Forelimb muscle (tissue), 1 donor: ENCODE measurements at places on chromosomes 5 and 9.

DNA sequence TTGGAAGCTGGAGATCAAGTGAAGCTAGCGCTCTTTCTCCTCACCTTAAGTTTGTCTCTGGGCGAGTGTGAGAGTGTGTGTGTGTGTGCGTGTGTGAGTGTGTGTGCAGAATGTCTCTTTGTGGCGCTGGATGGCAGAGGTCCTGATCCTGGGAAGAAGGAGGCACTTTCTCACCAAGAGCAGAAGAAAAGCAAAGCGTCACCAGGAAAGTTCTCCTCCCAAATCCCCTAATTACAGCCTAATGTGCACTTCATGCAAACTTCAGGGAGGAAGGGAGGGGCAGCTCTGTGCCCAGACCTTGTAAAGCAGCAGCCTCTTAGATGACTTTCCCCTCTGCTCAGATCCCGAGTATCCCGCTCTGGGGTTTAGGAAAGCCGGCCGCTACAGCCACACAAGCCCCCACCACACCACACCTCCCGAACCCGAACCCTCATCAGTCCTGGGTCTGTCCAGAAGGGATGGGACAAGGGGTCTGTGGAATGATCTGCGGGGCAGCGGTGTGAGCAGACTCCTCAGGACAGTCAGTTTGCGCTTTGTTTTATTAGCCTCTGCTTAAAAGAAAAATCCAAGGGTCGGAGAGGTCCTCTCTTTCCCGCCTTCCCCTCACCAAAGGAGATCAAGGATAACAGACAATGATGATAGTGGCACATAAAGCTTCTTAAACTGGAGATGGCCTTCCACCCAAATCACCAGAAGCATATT is at the start of gene HAPLN1:
TSS of gene HAPLN1 (minus strand) at position 20 of the 702 bp plus-strand sequence. CDS start 47,332 bp downstream, outside the sequence.
- no peak for DNase-seq

GRCh38 chr9:90288275-90288639 is 354.4 kb downstream of the DIRAS2 start:
- no peak for DNase-seq

GRCh38 chr5:115151208-115151805 is 18.4 kb downstream of the TRIM36 start:
- no peak for DNase-seq

- no peak for DNase-seq
These were observed 73.7 kb downstream of the RCL1 start for GRCh38 chr9:4866239-4866969.

DNA sequence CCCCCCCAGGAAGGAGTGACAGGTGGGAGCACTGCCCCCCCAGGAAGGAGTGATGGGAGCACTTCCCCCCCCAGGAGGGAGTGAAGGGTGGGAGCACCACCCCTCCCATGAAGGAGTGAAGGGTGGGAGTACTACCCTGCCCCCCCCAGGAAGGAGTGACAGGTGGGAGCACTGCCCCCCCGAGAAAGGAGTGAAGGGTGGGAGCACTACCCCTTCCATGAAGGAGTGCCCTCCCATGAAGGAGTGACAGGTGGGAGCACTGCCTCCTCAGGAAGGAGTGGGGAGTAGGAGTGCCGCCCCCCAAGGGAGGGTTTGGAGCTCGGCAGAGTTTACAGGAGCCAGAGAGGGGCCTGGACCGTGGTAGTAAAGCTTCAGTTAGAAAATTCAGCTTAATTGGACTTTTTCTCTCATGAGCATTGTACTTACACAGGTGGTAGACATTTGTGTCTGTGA is 100.7 kb downstream of the CACNA1B start:
- DNase-seq = no peak

GRCh38 chr5:95669985-95670384 is 12.8 kb downstream of the SPATA9 start:
- no peak for DNase-seq

DNA sequence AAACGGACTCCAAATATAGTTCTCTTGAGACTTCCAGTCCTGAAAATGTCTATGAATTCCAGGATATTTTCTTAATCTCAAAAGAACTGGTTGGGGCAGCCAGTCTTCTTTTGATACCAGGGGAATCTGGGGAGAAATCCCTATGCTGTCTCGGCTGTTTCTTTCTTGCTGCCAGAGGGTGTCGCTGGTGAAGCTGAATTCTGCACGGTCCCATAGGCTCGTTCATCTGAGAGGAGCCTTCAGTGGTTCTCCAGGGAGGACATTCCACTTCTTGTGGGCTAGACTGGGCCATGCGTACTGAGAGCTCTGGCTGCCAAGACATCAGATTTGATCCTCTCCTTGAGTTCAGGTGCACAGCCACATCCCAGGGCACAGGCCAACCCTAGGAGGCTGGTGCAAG is 155.0 kb upstream of the CLINT1 start:
- DNase-seq = no peak

DNA sequence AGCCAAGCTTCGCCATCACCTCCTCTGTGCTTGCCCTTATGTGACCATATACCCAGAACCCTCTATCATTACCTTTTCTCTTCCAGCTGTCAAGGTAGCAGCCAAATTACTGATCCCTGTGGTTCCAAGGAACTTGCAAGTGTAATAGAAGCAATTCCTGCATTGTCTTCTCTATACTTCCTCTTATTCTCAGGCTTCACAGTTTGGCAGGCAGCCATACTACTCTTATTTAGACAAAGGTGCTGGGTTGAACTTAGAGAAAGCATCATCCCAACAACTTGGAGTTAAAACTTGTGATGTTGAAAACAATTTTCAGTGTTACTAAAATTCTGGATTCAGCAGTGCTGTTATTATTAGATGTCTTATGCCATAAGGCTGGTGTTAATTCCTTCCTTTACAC is 93.2 kb downstream of the NLN start:
- no peak for DNase-seq

- no peak for DNase-seq
These were observed 43.6 kb upstream of the C5orf46 start for GRCh38 chr5:147949711-147950573.

- no peak for DNase-seq
These were observed 113.7 kb downstream of the KLHL3 start for GRCh38 chr5:137621861-137622823.

GRCh38 chr5:130350131-130350530 is 445.9 kb downstream of the CHSY3 start:
- DNase-seq = no peak

GRCh38 chr5:132063090-132063911 is 2.8 kb downstream of the IL3 start:
- DNase-seq = no peak

DNA sequence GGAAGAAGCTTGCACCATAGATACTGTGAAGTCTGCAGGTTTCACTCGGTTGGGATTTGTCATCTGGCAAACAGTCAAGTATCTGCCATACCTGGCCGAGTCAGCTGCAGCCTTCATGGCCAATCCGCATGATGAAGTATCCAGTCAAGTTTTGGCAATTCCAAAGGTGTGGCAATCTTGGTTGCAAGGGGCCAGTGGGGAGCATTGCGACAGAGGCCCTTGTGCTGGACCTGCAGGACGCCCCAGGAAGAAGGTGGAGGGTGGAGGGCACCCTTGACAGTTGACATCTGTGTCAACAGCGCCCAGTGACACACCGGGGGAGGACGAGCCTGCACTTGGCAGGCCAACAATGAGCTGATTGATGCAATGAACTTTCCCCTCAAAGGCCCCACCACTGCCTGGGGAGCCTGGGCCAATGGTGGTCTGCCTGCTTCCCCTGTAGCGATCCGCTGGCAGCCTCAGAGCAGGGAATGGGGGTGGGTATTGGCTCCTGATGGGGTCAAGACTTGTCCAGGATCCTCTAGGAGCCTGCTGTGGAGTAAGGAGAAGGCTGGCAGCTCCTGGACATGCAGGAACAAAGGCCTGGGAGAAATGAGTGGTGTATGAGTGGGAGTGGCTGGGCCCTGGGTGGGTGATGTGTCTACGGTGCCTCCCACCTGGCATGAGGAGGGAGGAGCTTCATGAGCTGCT is 122.8 kb upstream of the PITX1 start:
- no peak for DNase-seq

DNA sequence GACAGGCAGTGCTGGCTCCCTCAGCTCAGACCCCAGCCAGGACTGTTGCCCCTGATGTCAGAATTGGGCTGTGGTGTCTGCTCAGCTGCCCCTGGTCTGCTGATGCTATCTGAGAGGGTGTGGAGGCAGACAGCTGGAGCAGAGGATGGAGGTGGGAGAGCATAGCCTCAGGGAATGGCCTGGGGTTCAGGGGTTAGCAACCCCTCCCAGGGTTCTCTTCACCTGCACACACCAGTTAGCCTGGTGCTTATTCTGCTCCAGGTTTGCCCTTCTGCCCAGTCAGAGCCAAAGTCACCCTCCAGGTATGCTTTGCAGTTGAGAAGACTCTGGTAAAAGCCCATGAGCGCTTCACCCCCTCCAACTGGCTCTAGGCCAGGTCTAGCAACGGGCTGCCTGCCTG is 109.8 kb downstream of the SAXO1 start:
- no peak for DNase-seq

GRCh38 chr9:81717061-81717746 is 27.9 kb upstream of the TLE1 start:
- no peak for DNase-seq

- no peak for DNase-seq
These were observed 39.0 kb downstream of the SHB start for GRCh38 chr9:38029915-38030638.

DNA sequence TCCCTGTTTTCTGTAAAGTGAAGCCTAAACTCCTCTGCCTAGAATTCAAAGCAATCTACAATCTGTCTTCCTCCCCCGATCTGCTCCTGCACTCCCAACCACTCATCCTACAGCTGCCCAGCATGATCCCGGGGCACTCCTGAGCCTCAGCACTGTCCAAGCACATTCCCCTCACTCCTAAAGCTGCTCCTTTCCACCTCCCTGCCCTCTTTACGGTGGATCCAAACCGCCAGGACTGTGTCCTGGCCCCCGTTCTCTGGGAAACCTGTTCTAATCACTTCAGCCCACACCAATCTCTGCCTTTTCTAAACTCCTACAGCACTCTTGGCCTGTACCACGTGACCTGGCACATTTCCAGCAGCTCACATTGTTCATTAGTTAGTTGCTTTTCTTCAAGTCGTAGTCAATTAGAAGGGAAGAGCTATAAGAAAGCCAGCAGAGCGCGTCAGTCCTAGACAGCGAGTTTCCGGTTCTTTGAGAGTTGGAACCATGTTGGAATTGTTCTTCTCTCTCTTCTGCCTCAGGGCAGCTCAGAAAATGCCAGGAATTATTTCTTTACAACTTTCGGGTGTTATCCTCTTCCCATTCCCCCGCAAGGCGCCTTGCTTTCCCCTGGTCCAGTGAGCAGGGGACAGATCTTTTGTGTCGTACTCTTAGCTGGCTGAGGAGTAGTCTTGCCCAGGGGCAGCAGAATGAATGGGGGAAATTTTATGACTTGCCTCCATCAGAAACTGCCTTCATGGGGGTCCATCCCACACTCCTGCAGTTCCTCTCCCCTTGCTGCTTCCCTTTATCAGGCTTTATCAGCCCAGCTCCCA is 60.7 kb downstream of the NRG2 start:
- no peak for DNase-seq

DNA sequence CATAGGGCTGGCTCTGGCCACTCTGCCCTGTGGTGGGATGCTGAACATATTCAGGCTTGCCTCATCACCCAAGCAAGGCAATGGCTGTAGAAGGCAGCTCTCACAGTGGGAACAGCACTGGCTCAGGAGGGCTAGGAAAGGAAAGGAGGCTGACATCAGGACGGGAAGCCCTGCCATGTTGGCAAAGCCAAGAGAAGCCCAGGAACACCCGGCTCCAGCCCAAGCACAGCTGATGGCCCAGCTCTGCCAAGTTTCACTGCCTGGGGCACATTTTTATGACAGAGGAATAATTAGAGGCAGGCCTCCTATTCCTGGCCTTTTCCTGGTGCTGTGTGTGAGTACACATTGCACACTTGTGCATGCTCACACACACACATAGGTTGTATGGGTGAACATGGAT is 163.6 kb upstream of the SMIM23 start:
- no peak for DNase-seq

- DNase-seq = no peak
These were observed 5.3 kb downstream of the SLC34A1 start for GRCh38 chr5:177389241-177390169.

DNA sequence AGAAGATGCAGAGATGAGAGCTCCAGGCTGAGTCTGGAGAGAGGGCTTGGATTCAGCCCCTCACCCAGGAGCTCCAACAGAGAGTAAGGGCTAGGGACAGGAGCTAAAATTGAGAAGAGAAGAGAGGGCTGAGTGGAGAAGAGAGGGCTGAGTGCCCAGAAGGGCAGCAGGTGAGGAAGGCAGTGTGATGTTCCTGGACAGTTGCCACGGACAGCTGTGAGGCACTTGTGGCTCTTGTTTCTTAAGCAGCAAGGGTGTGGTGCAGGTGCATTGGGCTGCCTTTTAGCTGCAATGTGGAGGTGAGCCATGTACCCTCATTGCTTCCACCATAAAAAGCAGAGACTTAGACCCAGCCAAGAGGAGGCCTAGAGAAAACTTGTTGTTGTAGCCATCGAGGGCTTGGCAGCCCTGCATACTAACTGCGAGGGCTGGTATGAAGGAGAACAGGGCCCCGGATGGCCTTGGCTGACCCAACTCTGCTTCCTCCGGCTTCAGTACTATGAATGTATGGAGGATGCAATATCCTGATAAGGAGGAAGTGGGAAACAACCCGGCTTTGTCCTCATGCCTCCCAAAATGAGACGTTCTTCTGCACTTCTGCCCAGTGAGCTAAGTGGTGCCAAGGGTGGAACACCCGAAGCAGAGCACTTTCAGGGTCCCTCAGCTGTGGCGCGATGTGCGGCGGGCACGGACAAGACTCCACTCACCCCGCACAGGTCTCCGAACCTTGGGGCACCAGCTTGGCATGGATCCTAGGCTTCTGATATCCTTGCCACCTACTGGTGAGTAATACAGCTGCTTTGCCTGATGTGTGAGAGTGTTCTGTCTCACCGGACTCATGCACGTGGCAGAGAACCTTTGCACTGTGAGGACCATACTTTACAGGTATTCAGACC is 65.2 kb downstream of the LRRC70 start:
- no peak for DNase-seq

GRCh38 chr5:130055572-130055971 is 151.3 kb downstream of the CHSY3 start:
- no peak for DNase-seq

DNA sequence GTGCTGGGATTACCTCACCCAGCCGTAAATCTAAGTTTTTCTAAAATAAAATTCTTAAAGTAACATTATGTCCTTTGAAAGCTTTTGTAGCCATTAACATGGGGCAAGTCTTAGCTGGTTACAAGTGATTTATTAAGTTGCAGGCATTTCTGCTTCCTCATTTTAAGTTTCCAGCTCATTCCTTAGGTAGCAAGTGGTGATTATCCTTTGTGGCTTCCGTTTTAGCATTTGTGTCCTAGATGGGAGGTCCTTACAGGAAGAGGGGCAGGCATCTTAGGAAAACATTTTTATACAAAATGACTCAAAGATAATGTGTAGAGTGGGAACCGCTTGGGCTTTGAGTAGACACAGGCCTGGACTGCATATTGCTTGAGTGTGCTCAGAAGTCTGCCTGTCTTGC is 35.0 kb upstream of the ROPN1L start:
- DNase-seq = no peak
